Stimulated activated CD4-positive, alpha-beta T cell treated with anti-CD3 and anti-CD28 coated beads, Interleukin-4, amount 100 ng/mL, for 24 hours (primary cell): ENCODE measurements at places on chromosomes 7 and 10.

DNA sequence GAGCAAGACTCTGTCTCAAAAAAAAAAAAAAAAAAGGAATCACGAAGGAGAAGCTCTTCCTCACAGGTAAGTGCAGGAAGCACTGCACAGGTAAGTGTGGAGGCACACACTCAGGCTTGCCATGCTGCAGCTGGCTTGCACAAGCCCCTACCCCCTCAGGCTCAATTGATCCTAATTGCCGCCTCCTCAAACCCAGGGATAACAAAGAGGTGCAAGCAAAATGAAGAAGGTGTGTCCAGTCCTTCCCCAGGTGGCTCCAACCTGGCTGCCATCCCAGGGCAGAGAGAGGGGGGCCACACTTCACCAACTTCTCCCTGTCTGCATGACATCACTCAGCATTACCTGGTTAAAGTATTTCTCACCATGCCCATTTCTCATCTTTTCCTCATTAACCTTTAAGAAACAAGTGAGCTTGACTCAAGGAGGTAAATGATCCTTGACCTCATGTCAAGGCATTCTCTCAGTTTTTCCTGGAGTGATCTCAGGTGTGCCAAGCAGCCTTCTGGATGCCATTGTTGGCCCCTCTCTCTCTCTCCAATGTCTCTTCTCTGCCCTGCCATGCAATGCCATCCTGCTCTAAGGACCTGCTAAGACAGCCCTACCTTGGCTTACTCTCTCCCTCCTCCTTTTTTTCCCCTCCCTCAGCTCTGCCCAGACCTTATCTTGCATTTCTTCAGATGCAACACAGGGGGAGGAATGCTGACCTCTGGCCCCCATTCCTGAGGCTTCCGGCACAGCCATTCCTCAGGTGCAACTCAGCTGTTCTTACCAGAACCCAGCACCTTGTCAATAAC, 13.0 kb upstream of the TRPV6 start:
- DNase-seq: no peak

DNA sequence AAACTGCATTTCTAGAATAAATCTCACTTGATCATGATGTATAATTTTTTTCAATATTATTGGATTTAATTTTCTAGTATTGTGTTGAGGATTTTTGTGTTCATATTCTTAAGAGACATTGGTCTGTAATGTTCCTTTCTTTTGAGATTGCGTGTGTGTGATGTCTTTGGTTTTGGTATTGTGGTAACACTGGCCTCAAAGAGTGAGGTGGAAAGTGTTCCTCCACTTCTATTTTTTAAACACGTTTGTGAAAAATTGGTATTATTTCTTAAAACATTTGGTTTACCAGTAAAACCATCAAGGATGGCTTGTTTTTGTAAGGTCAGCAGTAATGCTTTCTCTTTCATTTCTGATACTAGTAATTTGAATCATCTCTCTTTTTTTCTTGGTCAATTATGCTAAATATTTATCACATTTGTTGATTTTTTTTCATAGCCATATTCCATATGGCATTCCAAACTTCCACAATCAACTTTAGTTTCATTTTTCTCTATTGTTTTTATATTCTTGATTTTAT, 290.2 kb upstream of the CDC14C start:
- DNase-seq: no peak

DNA sequence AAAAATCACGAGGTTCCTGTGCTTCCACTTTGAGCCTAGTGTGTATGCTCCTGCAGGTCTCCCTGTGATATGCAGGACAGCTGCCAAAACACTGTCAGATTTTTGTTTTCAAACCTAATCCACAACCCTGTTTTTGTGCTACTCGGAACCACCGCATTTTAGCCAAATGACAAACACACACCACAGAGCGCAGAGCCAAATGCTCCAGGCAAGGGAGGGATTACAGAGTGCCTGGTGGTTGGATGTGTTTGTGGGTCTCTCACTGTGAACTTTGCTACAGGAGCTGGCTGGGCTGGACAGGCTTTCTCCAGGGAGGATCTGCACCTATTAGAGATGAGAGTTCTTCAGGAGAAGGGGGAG, 5.7 kb upstream of the RBM28 start:
- DNase-seq: no peak

DNA sequence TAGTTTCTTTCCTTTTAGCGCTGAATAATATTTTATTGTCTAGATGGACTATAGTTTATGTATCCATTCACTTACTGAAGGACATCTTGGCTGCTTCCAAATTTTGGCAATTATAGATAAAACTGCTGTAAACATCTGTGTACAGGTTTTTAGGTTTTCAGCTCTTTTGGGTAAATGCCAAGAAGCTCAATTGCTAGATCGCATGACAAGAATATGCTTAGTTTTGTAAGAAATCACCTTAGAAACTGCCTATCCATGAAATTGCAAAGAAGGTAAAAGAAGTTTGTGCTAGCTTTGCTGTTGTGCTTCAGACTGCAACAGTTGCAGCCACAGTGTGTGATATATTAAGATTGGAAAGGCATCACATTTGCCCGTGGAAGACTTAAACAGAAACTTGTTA, 103.2 kb upstream of the TNS3 start:
- DNase-seq: no peak
